Hippocampal formation (tissue), 2 donors: ENCODE measurements at places on chromosomes 7 and 10.

DNA sequence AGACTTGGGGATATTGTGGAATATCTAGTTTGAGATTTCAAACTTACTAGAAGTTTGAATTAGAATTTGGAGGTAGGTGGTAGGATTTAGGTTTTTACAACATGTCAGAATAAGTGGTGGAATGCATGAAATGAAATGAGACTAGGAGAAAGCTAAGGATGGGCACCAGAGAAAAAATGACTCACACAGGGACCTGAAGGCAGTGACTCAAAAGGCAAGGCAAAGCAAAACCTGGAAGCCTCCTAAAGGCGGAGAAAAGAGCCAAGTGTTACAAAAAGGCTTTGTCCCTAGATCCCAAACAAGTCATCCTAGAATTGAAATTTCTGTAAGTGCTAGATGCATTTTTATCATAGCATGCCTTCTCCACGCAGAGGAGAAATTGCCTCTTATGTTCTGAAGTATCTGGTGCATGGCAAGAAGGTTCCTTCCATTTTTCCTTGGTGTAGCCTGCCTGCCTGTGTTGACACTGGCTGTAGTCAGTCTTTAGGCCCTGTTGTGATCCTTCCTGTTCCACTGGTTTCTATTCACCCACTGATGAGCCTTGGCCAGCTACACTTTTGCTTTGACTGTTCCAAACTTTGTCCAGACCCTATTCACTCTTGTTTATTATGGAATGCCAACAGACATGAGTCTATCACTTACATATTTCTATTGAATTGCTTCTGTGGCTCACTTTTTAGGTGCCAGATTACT lies 109.3 kb downstream of the ETV1 start:
- DNase-seq = no peak

DNA sequence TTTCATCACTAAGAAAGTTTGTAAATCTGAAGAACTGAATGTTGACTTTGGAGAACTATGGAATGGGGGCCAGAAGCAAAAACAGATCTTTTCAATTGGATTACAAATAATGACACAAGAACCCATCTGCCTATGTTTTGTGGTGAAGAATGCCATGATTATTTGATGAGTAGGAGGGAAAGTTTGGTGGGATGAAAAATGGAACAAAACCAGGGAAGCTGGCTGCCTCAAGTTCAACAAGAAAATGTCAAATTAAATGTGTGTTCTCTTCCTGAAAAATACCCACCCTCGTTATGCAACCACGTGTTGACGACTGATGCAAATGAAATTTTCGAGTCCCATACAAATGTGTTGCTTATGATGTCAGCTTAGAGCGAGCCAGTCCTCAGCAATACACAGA lies 208.5 kb downstream of the GPR37 start:
- no peak for DNase-seq

DNA sequence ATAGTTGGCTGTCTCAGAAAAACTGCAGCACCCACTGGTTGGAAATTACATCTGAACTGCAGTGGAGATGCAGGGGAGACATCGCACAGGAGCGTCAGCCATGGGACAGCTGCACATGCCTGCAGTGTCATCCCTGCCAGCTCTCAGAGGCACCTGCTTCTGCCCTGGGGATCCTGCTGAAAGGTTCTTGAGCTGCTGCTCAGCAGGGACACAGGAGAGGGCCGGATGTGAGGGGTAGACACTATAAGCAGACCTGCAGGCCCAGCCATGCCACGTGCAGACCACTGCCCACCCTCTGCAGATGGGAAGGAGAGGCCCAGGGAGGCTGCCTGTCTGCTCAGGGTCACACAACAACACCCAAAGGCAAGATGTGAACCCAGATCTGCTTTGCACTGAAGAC lies 601.4 kb downstream of the DNAJB6 start:
- no peak for DNase-seq

- no peak for DNase-seq
Measured at GRCh38 chr7:150406567-150407421, 27.7 kb downstream of the ZNF775 start.
